ENCODE measurements at places on chromosomes 11 and 22.

- DNase-seq, result no peak
Observed at GRCh38 chr11:126567419-126567818, 211.9 kb downstream of the ST3GAL4 start.

DNA sequence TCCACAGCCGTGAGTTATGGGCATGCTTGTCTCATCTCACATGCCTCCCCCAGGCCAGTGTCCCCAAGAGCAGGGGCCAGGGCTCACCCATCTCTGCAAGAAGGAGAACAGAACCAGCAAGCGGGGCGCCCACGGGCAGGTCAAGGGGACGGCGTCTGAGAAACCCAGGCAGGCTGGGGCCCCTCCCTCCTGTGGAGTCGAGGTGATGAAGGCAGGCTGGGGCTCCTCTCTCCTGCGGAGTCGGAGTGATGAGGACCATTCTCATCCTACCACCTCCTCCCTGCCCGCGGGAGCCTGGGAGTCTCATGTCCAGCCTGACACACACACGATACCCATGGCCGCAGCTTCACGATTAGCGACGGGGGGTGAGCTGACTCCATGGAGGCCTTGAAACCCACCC lies 141.9 kb downstream of the CTTN start:
- no peak for DNase-seq

- DNase-seq, result no peak
Observed at GRCh38 chr22:30340911-30341685, 14.4 kb upstream of the TBC1D10A start.

DNA sequence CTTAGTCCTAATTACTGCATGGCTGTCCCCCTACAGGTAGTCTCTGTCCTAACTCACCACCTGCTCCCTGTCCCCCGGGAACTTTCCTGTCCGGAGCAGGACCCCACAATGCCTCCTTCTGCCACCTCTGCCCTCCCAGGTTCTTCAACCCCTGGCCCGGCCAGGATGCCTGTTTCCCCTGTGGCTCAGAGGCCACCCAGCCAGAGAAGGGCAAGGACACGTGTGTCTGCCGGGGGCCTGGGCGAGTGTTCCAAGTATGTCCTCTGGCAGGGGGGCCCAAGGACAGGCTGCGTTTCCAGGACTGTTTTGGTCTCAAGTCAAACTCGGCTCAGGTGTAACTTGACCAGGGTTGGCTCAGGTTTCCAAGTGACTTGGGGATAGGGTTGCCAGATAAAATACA lies 63.8 kb downstream of the BTG4 start:
- no peak for DNase-seq

- DNase-seq, result no peak
Observed at GRCh38 chr11:76453248-76453647, 8.4 kb downstream of the EMSY start.

DNA sequence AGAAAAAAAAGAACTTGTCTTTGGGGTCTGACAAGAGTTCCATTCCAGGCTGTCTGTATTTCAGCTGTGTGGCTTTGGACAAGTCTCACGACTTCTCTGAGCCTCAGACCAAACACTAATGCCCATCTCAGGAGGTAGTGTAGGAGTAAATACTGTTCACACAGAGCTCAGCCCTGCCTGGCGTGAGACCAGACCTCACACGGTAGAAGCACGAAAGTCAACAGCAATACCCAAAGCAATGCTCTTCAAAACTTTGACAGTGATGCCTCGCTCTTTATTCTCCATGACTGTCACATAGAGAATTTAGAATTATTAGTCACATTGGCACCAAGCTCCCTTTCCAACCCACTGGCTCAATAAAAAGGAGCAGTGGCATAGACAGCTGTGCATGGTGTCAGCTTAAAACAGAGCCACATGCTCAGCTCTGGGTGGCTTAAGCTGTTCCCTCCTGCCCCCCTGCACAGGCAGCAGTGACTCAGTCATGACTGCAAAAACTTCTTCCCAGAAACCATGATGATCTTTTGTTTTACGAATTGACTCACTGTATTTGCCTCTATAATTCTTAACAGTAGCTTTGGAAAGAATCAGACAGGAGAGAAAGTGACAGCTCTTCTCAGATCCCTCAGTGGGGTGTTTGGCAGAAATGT lies 74.0 kb upstream of the PHF21B start:
- DNase-seq, result no peak

DNA sequence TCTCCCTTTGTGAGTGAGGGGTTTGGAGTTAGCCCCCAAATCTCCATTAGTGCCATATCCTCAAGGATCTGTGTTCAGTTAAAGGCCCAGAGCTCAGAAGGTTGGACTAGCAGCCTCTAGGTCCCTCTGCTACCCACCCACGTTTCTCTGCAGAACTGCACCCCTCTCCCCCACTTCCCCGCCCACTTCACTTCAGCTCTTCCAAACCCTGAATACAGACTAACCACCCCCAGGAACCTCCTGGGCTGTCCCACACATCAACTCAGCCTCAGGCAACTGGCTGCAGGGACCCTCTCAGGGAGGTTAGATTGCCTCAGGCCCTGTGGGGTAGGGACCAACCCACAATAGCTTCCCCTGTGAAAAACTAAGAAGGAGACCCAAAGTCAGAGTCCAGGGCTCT lies 840 bp downstream of the VPREB3 start:
- DNase-seq, result no peak
